ENCODE measurements at places on chromosomes 13 and 19.

GRCh38 chr13:32265726-32266125, 49.4 kb downstream of the ZAR1L start:
- peaks cover 43% of the 10 kb centered on the region for H3K4me1 ChIP-seq
- peaks cover 76% of the 10 kb centered on the region for H3K36me3 ChIP-seq

DNA sequence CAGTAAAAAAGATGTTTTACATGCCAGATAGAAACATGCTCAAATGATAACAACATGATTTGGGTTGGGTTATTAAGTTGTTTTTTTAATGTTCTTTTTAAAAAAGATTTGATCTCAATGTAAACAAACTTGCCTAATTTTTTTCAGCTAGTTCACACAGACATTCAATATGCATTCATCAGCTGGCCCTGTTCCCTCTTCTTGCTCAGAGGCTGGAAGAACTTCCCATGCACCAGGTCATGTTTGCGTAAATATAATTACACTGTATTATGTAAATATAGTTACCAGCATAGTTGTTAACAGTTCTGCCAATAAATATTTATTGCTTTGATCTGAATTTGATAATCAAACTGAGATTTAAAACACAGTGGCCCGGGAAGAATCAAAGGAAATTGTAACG, 70.6 kb downstream of the ATP11A start:
- H3K27me3 ChIP-seq: no peaks in the 10 kb centered on the region
- no peak overlapping the region for H3K27ac ChIP-seq
- no peaks in the 10 kb centered on the region for H3K36me3 ChIP-seq
- H3K4me1 ChIP-seq: peaks cover 63% of the 10 kb centered on the region

DNA sequence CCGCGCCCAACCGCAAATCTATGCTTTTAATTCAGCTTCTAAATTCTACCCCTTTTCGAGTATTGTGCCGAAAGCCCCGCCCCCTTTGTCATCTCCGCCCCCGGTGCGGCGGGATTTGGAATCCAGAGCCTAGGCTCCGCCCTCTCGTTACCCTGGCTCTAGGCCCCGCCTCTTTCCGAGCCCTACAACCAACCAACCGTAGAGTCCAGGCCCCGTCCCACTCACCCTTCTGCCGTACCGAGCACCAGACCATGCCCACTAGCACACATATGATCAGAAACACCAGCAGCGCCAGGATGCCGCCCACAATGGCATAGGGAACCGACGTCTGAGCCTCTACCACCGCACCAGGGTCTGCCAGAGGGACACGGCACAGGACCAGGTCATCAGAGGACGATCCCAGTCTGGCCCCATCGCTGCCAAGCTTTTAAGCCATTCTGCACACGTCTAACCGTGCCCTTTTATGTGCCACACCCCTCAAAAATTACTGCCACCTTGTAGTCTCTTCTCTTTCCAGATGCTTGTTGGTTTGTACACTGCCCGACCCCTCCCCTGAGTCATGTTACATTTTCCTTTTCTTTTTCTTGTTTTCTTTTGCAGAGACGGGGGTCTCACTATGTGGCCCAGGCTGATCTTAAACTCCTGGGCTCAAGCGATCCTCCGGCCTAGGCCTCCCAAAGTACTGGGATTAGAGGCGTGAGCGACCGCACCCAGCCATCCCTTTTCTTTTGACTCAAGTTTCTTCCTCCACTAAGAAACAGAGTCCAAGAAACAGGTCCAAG, 4.7 kb upstream of the ZNF428 start:
- H3K27ac ChIP-seq: no peak overlapping the region
- H3K27me3 ChIP-seq: no peaks in the 10 kb centered on the region
- DNase-seq: no peak

DNA sequence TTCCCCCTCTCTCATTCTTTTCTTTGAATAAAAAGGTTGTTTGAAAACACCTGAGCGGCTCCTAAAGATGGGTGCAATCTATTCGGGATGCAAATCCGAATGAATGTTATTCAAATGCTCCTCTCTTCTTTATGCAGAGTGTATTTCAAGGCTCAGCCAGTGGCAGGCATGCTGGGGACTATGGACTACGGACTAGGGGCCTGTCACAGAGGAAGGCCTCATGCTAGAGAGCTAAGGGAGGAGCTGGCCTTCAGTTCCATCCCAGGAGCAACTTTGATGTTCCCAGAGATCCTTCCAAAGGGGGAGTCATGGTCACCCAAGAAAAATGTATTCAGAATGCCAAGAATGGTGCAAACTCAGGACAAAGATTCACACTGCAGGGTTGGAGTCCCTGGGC, 9.3 kb downstream of the ALOX5AP start:
- H3K27ac ChIP-seq: peak overlapping the region; percentile 46
- no peak overlapping the region for H3K4me3 ChIP-seq
- peaks cover 74% of the 10 kb centered on the region for H3K4me1 ChIP-seq
- H3K36me3 ChIP-seq: peaks cover 5% of the 10 kb centered on the region
- DNase-seq: no peak
- H3K27me3 ChIP-seq: no peaks in the 10 kb centered on the region

DNA sequence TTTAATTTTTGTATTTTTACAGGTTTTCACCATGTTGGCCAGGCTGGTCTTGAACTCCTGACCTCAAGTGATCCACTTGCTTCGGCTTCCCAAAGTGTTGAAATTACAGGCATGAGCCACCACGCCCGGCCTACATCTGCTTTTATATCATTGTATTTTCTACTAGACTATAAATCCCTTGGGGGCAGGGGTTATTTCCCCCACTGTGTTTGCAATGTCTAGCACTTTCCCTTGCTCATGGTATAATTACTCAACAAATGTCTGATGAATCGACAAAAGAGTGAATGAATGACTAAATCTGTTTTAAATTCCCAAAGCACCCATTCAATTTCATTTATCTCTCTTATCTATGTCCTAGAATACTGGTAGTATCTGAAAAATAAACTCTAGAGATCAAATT, 244.5 kb upstream of the CSNK1A1L start:
- no peaks in the 10 kb centered on the region for H3K4me1 ChIP-seq
- H3K27ac ChIP-seq: no peak overlapping the region
- no peak for DNase-seq
- no peak overlapping the region for H3K4me3 ChIP-seq

DNA sequence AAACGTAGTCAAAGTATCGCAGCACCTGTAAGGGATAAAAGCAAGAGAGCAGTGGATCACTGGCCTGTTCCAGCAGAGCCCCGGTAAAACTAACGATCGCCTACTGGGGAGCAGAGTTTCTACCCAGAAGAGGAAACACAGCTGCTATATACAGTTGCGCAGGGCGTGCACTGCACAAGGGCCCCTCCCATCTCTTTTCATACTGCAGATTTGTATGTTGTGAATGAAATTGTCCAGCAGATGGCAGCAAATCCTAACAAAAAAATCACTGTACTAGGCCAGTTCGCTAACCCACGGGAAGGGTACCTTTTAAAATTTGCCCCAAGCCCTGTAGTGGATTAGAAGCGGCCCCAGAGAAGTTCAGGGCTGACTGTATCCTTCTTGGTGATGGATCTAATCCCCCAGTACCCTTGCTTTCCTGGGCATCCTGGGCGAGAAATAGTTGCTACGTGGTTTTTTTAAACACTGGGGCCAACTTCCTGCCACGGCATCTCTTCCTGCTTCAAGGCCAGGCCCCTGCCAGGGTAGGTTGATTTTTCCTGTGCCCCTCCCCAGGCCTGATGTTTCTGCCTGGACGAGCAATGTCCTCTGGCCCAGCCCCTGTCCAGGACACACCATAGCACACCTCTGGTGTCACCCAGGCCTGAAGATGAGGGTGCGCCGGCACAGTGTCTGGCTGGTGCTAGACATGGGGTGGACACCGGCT, 127.0 kb downstream of the IER2 start:
- H3K27me3 ChIP-seq: peaks cover 9% of the 10 kb centered on the region
- H3K4me3 ChIP-seq: no peak overlapping the region
- peaks cover 7% of the 10 kb centered on the region for H3K4me1 ChIP-seq
- H3K36me3 ChIP-seq: no peaks in the 10 kb centered on the region
- no peak overlapping the region for H3K27ac ChIP-seq
- peak; percentile 63 for DNase-seq

DNA sequence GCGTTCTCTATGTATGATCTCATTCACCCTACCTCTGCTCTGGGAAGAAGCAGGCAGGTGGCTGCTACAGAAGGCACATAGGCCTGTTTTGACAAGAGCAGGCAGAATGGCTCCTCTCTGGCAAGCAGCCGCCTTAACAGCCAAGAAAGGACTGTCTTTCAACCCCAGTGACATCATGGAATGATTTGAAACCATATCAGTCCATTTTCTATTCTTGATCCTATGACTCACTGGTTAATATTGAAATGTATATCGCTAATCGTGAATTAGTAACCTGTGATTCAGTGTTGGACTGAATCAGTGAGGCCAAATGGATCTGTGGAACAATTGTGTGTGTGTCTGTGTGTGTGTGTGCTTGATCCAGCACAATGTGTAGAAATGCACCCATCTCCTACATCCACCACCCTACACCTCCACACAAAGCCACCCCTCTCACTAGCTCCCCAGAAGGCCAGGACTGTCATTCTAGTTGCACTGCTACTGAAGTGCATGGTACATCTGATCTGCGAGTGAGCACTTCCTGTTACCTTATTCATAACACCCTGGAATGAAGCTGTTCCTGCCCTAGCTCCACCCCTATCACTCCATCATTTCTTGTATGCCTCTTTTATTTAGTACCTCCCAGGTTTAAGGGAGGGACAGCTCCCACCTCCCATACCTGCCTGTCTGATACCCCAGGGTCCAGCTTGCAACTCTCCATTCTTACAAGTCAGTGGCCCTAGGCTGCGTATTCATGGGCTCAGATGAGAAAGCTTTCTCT, 460.0 kb downstream of the FOXO1 start:
- H3K4me3 ChIP-seq: no peak overlapping the region
- no peaks in the 10 kb centered on the region for H3K4me1 ChIP-seq
- no peaks in the 10 kb centered on the region for H3K36me3 ChIP-seq
- H3K27ac ChIP-seq: peak overlapping the region; percentile 13
- no peaks in the 10 kb centered on the region for H3K27me3 ChIP-seq

DNA sequence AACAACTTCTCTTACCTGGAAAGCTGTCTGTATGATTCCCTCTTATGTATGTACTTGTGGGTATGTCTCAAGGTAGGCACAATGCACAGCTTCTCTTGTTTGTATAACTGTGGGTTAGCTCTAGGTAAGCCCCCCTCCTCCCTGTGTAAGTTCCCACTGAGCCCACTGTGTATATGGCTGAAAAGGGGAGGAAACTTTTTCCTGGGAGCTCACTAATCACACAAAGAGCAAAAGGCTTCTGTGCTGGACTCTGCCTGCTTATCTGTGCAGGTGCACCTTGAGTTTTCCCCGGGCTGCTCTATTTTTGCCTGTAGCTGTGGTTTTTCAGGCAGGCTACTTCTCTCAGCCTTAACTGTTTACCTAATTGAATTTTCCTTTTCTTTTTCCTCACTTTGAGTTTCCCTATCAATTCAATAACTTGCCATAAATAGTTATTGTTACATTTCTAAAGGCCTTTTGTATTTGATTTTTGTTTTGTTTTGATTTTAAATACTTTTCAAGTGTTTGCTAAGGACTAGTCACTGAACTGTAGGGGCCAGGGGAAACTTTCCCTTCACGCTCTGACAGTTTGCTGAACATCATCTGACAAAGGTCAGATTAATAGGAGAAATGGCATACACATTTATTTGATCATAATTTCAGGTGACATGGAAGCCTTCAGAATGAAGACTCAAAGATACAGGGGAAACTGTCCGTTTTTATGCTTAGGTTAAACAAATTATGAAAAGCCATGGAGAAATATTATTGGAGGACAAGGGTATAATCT, 423.5 kb upstream of the ATXN8OS start:
- no peak overlapping the region for H3K27ac ChIP-seq
- no peaks in the 10 kb centered on the region for H3K36me3 ChIP-seq
- no peak for DNase-seq
- H3K4me3 ChIP-seq: no peak overlapping the region

- H3K27me3 ChIP-seq: no peaks in the 10 kb centered on the region
- H3K36me3 ChIP-seq: no peaks in the 10 kb centered on the region
Observed at GRCh38 chr13:109669234-109669612, 117.2 kb downstream of the IRS2 start.

DNA sequence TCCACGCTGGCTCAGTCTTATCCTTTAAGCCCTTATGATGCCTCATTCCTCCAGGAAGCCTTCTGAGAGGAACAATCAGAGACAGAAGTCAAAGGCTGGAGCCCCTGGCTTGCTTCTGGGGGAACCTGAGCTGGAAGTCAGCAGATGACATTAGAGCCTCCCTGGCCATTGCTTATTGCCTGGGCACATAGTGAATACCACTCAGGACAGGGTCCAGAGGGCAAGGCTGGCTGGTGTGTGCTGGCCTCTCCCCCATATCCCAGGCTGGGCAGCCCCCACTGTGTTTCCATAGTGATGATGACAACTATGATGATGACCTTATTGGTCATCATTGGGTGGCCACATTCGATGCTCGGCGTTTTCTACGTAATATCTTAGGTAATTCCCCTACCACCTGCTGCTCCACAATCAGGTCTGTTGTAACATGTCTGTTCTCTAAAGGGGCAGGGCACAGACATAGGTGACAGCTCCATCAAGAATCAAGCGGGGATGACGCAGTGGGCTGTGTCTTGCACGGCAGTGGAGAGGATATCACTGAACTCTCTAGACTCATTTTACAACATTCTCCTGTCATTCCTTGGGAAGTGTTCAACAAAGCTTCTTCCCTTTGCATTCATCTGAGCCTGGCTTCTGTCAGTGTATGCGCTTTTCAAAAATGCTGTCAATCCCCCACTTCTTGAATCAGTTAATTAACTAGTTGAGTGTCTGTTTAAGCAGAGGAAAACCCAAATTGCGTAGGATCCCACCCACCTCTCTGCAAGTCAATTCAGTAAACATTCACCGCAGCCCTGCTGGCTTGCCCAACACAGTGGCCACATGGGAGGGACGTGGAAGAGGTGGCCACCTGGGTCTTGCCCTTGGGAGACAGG, 89.4 kb upstream of the TSHZ3 start:
- peaks cover 20% of the 10 kb centered on the region for H3K27me3 ChIP-seq
- no peak for DNase-seq
- H3K27ac ChIP-seq: no peak overlapping the region
- H3K36me3 ChIP-seq: no peaks in the 10 kb centered on the region
- H3K4me3 ChIP-seq: no peak overlapping the region

- H3K4me1 ChIP-seq: peaks cover 16% of the 10 kb centered on the region
- no peaks in the 10 kb centered on the region for H3K36me3 ChIP-seq
- H3K27me3 ChIP-seq: no peaks in the 10 kb centered on the region
- DNase-seq: no peak
- no peak overlapping the region for H3K4me3 ChIP-seq
- H3K27ac ChIP-seq: no peak overlapping the region
Observed at GRCh38 chr13:106373989-106374572, 161.4 kb downstream of the EFNB2 start.

DNA sequence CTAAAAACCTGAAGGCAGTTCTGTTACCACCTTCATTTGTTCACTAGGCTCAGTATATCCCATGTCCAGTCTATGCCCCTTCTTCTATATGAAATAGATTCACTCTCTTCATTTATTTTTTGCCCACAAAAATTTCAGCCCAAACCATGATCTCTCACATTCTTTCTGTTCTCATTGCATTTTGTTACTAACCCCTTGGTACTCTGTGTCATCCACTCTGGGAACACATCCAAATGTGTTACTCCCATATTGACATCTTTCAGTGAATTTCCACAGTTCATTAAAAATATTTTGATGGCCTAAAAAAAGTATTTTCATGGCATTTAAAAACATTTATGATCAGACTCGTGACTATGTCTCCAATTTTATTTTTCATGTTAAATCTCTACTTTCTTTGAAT, 378.9 kb downstream of the SLITRK1 start:
- H3K4me1 ChIP-seq: no peaks in the 10 kb centered on the region
- no peak for DNase-seq
- no peaks in the 10 kb centered on the region for H3K36me3 ChIP-seq

- no peak overlapping the region for H3K27ac ChIP-seq
- H3K4me3 ChIP-seq: no peak overlapping the region
- no peaks in the 10 kb centered on the region for H3K4me1 ChIP-seq
Observed at GRCh38 chr13:25632166-25632888, 260.6 kb downstream of the ATP8A2 start.

- H3K4me1 ChIP-seq: no peaks in the 10 kb centered on the region
- H3K36me3 ChIP-seq: no peaks in the 10 kb centered on the region
- no peak overlapping the region for H3K4me3 ChIP-seq
- no peaks in the 10 kb centered on the region for H3K27me3 ChIP-seq
Observed at GRCh38 chr13:32060401-32060878, 28.9 kb downstream of the FRY start.
